Stimulated activated CD4-positive, alpha-beta T cell treated with anti-CD3 and anti-CD28 coated beads, Interleukin-4, amount 100 ng/mL, for 48 hours (primary cell): ENCODE measurements at places on chromosomes 5 and 9.

- DNase-seq, result no peak
Measured at GRCh38 chr5:39469777-39470415, 45.1 kb upstream of the DAB2 start.

DNA sequence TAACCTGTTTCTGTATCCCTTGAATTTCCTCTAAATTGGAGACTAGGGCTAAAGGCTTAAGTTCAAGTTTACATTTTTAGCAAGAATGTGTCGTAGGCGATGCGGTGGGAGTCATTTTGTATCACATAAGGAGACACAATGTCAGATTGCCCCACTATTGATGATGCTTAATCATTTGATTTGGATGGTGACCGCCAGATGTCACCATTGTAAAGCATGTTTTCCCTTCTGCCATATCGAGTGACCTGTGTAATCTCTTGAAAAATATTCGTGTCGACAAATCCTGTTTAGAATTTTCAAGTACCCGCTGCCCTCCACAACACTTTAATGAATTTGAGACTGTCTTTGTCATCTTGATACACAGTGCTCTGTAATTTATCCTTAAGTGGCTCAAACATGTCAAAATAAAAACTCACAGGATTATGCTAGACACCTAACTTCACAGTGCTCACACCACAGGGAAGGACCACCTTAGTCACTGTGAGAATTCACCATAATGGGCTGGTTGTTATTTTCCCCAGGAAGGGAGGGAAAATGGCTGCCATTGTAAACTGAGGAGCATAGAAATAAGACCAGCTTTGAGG, 34.5 kb upstream of the SLC46A2 start:
- DNase-seq, result no peak

DNA sequence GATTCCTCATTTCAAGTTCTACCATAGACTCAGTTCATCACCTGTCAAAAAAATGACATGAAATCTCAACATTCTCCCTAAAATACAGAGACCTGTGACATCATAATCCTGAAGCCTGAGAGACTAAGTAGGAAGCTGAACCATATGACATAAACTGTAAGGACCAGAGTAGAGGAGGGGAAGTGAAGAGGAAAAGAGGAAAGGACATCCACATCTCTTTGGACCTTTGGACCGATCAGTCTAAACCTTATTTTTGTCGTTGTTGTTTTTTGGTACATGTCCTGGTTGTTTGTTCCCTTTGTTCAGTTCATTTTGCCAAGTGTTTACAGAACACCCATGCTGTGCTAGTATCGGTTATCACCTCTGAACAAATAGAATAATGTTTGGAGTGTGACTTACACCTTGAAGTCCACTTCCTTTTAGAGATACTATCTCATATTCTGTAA, 41.9 kb downstream of the LURAP1L start:
- no peak for DNase-seq

DNA sequence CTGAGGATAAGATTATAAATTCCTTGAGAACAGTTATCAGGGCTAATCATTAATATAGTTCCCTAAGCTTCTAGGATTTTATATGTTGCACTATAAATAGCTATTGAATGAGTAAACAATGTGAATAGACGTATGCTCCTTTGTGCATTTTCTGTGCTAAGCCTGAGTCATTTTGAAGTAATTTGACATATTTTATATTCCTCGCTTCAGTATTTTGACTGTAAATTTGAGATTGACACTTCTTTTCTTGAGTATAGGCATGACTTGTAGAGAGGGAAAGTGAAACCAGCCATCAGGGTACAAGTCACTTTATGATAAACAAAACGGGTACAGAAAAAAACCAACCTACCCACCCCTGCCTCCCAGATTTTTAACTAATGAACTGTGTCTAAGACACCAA, 367.7 kb upstream of the PRR16 start:
- no peak for DNase-seq

GRCh38 chr9:16329671-16330113, 540.8 kb downstream of the BNC2 start:
- DNase-seq, result no peak

GRCh38 chr5:149878371-149878770, 66.2 kb downstream of the PDE6A start:
- no peak for DNase-seq

- no peak for DNase-seq
Measured at GRCh38 chr9:95719354-95719753, 156.1 kb upstream of the ERCC6L2 start.

GRCh38 chr5:146450002-146450401, 2.9 kb downstream of the TCERG1 start:
- DNase-seq, result no peak
